ENCODE measurements at places on chromosomes 5 and 9. TPM values are rescaled to one million over a fixed set of nuclear protein-coding genes. Genes with fewer than 3 reads are reported as not detected.

DNA sequence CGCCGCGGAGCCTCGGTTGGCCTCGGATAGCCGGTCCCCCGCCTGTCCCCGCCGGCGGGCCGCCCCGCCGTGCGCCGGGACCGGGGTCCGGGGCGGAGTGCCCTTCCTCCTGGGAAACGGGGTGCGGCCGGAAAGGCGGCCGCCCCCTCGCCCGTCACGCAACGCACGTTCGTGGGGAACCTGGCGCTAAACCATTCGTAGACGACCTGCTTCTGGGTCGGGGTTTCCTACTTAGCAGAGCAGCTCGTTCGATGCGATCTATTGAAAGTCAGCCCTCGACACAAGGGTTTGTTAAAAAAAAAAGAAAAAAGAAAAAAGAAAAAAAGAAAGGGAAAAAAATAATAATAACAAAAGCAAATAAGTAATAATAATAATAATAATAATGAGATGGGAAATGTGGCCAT lies 112.8 kb downstream of the GCNT1 start:
- peak overlapping the region; percentile 25 for H3K4me3 ChIP-seq
- H3K36me3 ChIP-seq: no peaks in the 10 kb centered on the region
- peaks cover 25% of the 10 kb centered on the region for H3K4me1 ChIP-seq
- H3K27ac ChIP-seq: no peak overlapping the region

GRCh38 chr5:163569284-163569683 lies 63.9 kb downstream of the MAT2B start:
- no peak overlapping the region for H3K27ac ChIP-seq
- peaks cover 15% of the 10 kb centered on the region for H3K4me1 ChIP-seq
- H3K36me3 ChIP-seq: no peaks in the 10 kb centered on the region
- H3K4me3 ChIP-seq: no peak overlapping the region
- DNase-seq: no peak
- peaks cover 12% of the 10 kb centered on the region for H3K27me3 ChIP-seq

DNA sequence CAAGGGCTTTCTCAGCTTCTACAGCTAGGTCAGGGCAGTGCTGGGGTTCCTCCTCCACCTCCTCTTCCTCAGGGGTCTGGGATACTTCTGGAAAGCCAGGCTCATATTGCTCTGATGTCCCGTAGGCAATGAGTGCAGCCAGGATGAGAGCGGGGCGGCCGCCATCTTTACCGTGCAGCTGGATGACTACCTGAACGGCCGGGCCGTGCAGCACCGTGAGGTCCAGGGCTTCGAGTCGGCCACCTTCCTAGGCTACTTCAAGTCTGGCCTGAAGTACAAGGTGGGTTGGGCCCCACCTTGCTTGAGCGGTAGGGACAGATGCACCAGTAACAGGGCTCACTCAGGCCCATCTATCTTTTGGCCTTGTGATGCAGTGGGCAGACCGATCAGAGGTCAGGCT lies 34.8 kb downstream of the GSN start:
- no peaks in the 10 kb centered on the region for H3K27me3 ChIP-seq
- H3K27ac ChIP-seq: no peak overlapping the region
- no peak overlapping the region for H3K4me3 ChIP-seq
- H3K36me3 ChIP-seq: peaks cover 28% of the 10 kb centered on the region

DNA sequence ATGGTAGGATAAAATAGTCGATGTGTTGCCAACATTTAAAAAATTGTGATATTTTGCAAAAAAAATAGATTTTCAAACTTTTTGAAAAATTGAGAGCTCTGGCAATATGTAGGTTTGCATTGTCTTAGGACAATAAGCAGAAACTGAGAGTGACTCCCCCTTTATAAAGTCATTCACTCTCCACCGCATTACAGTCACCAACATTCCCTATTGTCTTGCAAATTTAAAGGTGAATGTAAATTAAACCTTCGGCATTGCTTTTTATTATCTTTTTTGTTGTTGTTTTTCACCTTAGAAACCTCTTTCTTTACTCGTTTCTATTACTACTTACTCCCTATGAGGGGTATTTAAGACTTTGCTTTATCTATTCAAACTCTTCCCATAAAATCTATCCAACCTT lies 944.2 kb downstream of the DTWD2 start:
- H3K4me1 ChIP-seq: no peaks in the 10 kb centered on the region
- H3K36me3 ChIP-seq: no peaks in the 10 kb centered on the region
- no peaks in the 10 kb centered on the region for H3K27me3 ChIP-seq

DNA sequence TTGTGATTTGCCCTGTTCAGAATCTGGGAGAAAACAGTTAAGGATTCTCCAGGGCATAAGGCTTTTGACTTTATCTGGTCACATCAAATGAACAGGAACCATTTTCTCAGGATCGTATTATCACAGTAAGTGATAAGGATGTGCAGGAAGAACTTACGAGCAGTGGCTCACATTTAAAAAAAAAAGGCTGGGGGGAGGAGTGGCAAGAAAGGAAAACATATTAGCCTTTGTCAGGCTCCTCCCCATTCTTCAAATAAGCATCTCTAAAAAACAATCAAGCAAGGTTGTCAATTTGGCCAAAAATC lies 234.3 kb upstream of the TMEM161B start:
- DNase-seq: no peak
- H3K27me3 ChIP-seq: no peaks in the 10 kb centered on the region
- peak overlapping the region; percentile 54 for H3K4me3 ChIP-seq
- peaks cover 2% of the 10 kb centered on the region for H3K4me1 ChIP-seq
- peak overlapping the region; percentile 59 for H3K27ac ChIP-seq

GRCh38 chr5:91541696-91542095 lies 158.6 kb upstream of the ARRDC3 start:
- H3K4me3 ChIP-seq: no peak overlapping the region
- H3K36me3 ChIP-seq: no peaks in the 10 kb centered on the region
- H3K4me1 ChIP-seq: no peaks in the 10 kb centered on the region
- no peaks in the 10 kb centered on the region for H3K27me3 ChIP-seq
- no peak overlapping the region for H3K27ac ChIP-seq
- no peak for DNase-seq

DNA sequence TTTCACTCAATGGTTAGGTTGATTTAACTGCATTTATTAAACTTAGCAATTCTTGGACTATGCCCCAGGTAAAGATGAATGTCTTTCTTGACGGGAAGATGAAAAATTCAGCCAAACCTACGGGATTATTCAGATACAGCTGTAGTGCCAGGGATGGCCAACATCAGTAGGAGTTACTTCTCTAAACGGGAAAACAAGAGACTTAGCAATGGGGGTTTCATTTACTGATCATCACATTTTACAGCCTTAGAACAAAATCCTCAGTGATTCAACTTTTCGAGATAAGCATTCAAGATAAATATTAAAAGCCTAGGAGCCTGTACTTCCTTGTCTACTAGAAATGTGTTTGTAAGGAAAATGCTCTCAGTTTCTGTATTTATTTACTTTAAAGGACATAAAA lies 46.1 kb downstream of the S1PR3 start:
- H3K27me3 ChIP-seq: peaks cover 3% of the 10 kb centered on the region
- H3K27ac ChIP-seq: no peak overlapping the region
- DNase-seq: no peak
- no peaks in the 10 kb centered on the region for H3K36me3 ChIP-seq

- no peak overlapping the region for H3K27ac ChIP-seq
- H3K36me3 ChIP-seq: no peaks in the 10 kb centered on the region
- H3K4me1 ChIP-seq: no peaks in the 10 kb centered on the region
- no peaks in the 10 kb centered on the region for H3K27me3 ChIP-seq
Measured at GRCh38 chr5:136750224-136750862, 385.0 kb upstream of the TRPC7 start.

DNA sequence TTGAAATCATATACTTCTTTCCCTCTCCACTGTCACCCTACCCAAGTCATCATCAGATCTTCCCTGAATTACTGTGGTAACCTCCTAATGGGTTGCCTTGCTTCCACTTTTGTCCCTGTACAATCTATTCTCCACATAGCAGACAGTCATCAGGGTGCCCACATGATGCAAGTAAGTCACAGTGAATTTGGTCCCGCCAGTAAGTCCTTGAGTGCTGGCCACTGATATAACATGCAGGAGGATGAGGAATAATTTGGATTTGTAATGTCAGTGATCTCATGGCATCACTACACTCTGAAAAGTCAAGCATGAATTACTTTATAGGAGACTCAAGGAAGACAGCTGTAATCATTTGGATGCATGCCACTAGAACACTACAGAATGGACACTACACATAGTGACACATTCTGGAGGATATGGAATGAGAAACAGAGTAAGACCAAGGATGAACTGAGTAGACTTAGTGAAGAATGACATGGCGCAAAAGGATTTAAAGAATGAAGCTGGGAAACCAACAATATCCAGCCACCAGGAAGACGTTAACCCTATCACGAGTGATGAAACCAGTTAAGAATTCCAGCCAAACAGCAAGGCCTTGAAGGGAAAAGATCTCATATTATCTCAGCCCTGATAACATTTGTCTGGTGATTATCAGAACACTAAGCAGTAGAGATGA lies 28.6 kb downstream of the MARCHF3 start:
- H3K36me3 ChIP-seq: no peaks in the 10 kb centered on the region
- H3K4me1 ChIP-seq: no peaks in the 10 kb centered on the region
- no peaks in the 10 kb centered on the region for H3K27me3 ChIP-seq
- H3K27ac ChIP-seq: no peak overlapping the region

DNA sequence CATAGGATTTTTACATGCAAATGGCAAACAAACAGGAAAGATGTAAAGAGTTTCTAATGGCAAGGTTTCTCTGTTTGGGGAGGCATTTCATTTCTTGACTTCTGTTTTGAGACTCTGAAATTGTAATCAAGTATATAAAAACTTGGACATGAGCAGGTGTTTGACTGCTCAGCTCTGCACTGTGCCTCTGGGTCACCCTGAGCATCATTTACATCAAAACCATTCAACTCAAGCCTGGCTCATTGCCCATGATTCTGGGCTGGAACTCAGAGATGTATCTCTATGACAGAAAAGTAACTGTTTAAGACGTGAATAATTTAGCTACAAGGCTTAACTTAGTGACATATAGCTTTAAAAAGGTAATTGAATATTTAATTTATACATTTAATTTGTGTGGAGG lies 1402.4 kb upstream of the NUDT12 start:
- DNase-seq: no peak
- H3K4me1 ChIP-seq: no peaks in the 10 kb centered on the region
- H3K4me3 ChIP-seq: no peak overlapping the region

- no peak overlapping the region for H3K4me3 ChIP-seq
- no peaks in the 10 kb centered on the region for H3K4me1 ChIP-seq
- H3K27ac ChIP-seq: no peak overlapping the region
- no peaks in the 10 kb centered on the region for H3K27me3 ChIP-seq
- no peak for DNase-seq
Measured at GRCh38 chr5:152514827-152515397, 109.8 kb upstream of the NMUR2 start.

DNA sequence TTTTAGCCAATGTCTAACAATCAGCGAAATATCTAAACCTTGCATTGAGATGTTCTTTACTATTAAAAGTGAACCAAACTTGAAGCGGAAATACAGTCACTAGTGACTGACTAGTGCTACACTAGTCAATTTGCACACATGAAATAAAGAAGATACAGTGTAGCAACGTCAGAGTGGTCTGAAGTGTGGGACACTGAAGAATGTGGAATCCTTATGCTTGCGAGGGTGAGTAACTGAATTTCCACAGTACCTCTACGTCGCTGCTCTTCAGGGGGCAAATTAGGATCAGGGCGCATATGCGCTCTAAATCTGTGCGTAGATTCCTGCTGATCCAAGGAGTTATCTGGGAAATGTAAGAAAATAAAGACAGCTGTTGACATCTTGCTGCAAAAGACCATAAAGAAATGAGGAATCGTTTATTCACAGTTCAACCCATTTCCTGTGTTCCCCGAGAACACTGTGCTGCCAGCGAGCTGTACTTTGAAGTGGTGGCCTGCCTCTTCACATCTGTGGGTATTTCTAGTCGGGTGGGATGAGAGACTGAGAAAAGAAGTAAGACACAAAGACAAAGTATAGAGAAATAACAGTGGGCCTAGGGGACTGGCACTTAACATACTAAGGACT lies 39.8 kb upstream of the FLT4 start:
- DNase-seq: peak; percentile 24
- H3K27me3 ChIP-seq: no peaks in the 10 kb centered on the region
- H3K4me1 ChIP-seq: peaks cover 27% of the 10 kb centered on the region
- no peaks in the 10 kb centered on the region for H3K36me3 ChIP-seq

GRCh38 chr5:142219146-142219545 lies 105.7 kb downstream of the SPRY4 start:
- peaks cover 31% of the 10 kb centered on the region for H3K4me1 ChIP-seq
- H3K36me3 ChIP-seq: no peaks in the 10 kb centered on the region
- no peak overlapping the region for H3K27ac ChIP-seq
- H3K4me3 ChIP-seq: no peak overlapping the region
- DNase-seq: no peak

DNA sequence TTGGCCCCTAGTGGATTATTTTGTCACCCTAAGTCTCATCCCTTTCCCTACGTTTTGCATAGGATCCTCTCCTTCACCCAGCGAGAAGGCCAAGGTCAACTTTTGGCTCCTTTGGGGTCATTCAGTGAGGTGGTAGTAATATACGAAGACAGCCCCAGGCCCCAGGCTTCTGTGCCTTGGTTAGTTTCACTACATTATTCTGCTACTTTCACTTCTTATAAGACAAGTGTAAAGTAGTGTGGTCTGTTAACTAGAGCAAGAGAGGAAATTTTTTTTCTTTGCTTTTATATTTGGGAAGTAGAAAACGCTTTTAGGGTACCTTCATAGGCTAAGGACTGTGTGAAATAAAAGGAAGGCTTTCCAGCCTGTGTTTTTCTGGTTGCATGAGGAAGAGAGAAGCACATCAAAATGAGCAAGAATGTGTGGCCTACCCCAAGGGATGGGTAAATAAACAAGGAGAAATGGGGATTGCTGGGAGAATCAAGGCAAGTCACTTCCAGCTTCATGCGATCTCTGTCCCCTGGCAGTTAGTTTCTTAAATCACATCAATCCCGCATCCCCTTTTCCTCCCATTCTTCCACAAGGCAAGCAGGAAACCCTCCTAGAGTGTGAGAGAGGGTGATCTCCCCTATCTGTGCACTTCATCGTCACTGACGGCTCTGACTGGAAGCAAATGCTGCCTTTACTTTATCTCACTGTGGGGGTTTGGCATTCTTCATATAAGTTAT lies 677.0 kb upstream of the WWC1 start:
- no peaks in the 10 kb centered on the region for H3K36me3 ChIP-seq
- no peak for DNase-seq
- H3K4me3 ChIP-seq: no peak overlapping the region
- no peaks in the 10 kb centered on the region for H3K4me1 ChIP-seq

- no peaks in the 10 kb centered on the region for H3K27me3 ChIP-seq
- no peak overlapping the region for H3K27ac ChIP-seq
- no peaks in the 10 kb centered on the region for H3K36me3 ChIP-seq
- no peak overlapping the region for H3K4me3 ChIP-seq
- DNase-seq: peak; percentile 9
Measured at GRCh38 chr9:121707477-121708424, 56.3 kb downstream of the DAB2IP start.

The IFNB1 gene
- not detected for total RNA-seq

The GTF3C5 gene
- total RNA-seq: 52.6 TPM

The PCDHA10 gene
- not detected for total RNA-seq

The PLPP7 gene
- total RNA-seq: 0.59 TPM

The NKD2 gene
- not detected for total RNA-seq

The CFAP90 gene
- not detected for total RNA-seq

The EIF4E1B gene
- not detected for total RNA-seq

The GARIN3 gene
- not detected for total RNA-seq

The SERF1B gene
- total RNA-seq: 45.6 TPM

The KLHL3 gene
- total RNA-seq: 13.2 TPM

The SLC44A1 gene
- total RNA-seq: 8.3 TPM
